ENCODE measurements at places on chromosomes 5 and 9.

- DNase-seq = no peak
Observed at GRCh38 chr9:15146268-15146700, 160.7 kb downstream of the TTC39B start.

DNA sequence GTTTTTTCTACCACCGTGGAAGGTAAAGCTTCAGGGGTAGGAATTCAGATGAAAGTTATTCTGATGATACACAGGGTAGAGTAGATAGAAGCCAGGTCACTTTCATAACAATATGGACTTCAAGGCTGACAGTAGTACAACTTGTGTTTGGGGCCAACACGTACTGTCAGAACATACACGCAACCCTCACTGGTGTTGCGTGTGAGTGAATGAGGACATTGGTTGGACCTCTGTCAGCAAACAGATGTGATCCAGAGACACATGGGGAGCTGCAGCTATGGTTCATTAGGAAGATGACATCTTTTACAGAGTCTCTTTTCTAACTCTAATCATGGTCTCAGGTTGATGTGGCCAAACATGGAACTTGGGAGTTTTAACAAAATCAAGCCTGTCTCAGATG is 70.1 kb upstream of the MOCS2 start:
- peak; percentile 42 for DNase-seq

DNA sequence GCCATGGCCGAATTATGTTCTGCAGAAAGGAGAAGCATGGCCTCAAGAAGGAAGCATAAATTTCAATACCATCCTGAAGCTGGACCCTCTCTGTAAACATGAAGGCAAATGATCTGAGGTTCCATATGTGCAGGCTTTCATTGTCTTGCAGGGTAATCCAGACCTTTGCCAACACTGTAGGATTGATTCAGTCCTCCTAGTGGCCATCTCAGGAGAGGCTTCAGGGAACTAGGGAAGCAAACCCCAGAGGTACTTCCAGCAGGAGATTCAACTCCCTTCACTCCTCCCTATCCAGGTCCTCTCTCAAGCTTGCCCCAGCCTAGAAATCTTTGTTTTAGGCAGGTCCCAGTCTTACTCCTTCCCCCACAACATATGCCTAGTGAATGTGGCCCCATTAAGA is 99.3 kb upstream of the HCN1 start:
- no peak for DNase-seq

DNA sequence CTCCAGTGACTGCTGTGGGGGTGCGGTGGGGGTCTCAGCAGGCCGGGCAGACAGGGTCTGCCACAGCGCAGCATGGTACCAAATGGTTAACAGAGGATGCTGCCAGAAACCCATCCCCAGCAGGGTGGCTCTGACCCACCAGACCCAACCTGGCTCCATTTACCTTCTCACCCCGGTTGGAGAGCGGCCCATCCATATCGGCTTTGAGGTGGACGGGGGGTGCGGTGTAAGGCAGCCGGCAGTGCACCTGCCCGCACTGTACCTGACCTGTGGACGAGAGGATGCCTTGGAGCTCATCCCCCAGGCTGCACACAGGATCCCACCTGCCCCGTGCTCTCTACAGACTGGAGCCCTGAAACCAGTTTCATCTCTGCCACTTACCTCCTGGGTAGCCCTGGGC is 19.3 kb downstream of the LHX6 start:
- DNase-seq = no peak

DNA sequence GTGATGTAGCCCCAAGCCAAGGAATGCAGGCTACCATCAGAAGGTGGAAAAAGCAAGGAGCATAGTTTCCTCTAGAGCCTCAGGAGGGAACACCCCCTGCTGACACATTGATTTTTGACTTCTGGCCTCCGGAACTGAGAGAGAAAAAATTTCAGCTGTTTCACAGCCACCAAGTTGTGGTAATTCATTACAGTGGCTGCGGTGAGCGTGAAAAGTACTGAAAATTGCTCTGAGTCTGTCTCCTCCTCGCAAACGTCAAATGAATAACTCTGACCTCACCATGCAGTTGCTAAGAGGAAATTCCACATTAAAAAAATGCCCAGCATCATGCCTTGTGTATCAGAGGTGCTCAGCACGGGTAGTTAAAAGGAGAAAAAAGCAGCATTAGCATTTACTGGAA is 277.9 kb upstream of the MSX2 start:
- no peak for DNase-seq

- no peak for DNase-seq
Observed at GRCh38 chr9:107102011-107102410, 181.1 kb upstream of the RAD23B start.

DNA sequence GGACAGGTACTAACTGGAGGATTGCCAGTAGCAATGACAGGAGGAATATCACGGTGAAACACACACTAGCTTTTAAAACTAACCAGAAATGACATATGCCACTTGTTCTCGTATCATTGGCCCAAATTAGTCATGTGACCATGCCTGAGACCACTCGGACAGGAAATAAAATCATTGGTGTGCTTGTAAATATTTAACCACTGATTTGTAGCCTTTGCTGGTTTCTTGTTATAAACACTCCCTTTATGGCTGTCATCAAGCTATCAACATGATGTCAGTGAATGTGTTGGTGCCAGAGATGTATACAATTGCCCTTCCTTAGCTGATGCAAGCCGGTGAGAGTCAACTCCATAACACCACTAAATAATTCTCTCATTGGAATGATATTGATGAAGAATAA is 123.7 kb upstream of the ANKH start:
- no peak for DNase-seq

GRCh38 chr5:127924606-127925005 is 159.0 kb upstream of the SLC12A2 start:
- no peak for DNase-seq

- peak; percentile 65 for DNase-seq
Observed at GRCh38 chr9:87212605-87213021, 265.3 kb upstream of the GAS1 start.

DNA sequence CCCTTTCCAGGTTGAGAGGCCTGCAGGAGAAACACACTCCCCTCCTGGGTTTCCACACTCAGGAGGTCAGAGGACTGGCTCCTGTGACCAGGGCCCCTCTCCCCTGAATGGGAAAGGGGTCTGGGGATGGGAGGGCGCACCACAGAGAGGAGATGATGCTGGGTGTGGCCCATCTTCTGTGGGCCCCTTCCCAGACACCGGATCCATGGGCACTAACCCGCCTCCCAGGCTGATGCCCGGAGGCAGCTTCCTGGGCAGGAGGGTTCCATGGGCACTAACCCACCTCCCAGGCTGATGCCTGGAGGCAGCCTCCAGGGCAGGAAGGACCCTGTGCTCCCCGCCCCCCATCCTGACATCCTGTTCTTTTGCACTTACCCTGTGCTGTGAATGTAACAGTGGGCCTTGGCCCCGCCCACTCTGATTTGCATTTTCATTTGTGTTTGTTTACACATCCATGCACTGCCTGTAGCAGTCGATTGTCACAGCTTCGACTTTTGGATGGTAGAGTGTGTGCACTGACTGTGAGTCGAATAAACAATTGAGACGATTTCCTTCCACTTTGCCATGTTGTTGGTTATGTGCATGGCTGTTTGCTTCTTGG is 9.3 kb upstream of the DOLPP1 start:
- DNase-seq = no peak

- peak; percentile 43 for DNase-seq
Observed at GRCh38 chr5:124410539-124411488, 335.6 kb downstream of the ZNF608 start.

- no peak for DNase-seq
Observed at GRCh38 chr5:141858079-141858765, 20.0 kb downstream of the PCDH1 start.

DNA sequence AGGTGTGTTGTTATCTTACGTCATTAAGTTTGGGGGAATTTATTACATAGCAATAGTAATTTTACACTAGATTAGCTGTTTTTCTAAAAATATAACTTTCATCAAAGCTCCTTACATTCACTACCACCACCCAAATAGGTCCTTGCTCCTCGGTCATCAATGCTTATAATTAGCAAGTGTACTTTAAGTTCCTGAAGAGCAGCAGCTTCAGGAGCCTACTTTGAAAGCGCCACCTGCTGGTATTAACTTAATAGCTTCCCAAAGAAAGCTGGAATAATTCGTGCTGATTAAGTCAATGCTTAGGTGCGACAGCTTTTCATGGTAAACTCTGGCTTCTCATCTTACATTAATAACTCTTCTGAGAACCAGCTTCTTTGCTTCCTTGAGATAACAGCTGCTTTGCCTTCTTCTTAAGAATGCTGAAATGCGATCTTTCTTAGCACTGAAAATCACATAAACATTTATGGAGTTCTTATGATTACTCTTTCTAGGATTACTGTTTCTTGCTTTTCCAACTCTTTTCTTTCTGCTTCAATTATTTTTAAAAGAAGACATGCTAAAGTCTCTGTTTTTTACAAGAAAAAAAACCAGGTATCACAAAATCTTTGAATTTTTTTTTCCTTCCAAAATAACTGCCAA is 10.0 kb upstream of the C5 start:
- peak; percentile 83 for DNase-seq

GRCh38 chr5:1335540-1336095 is 9.3 kb downstream of the CLPTM1L start:
- no peak for DNase-seq
